Neural crest cell (in vitro differentiated cells): ENCODE measurements at places on chromosomes 16 and 17.

GRCh38 chr16:47143677-47144558 is at the start of gene NETO2:
TSS of gene NETO2 (minus strand) at chr16:47143945. CDS start at chr16:47143612, 333 bp downstream.
- DNase-seq: peak; percentile 58

- DNase-seq: no peak
Observed at GRCh38 chr16:3856367-3857141, 24.0 kb downstream of the CREBBP start.

GRCh38 chr17:44541884-44542581 is 15.3 kb upstream of the FZD2 start:
- no peak for DNase-seq

DNA sequence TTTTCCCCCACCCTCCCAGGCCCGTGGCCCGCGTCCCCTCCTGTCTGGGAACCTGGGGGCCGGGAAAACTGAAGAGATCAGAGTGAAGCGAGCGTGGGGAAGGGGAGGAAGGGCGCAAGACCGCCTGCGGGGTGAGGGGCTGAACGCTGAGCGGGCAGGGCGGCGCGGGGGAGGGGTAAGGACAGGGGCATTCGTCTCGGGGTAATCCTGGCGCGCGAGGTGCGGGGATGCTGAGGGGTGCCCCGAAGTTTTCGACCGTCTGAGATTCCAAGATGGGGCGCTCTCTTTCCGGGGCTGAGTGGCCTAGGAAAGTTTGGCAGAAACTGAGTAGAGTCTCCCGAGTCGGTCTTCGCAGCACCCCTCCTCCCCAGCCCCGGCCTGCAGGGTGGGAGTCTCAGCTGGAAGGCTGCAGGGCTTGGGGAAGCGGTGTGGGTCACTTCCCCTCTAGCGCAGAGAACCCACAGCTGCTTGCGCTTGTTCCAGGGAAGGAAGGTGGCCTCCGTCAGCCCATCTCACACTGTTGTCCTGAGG is 555 bp downstream of the TTYH2 start:
- no peak for DNase-seq

DNA sequence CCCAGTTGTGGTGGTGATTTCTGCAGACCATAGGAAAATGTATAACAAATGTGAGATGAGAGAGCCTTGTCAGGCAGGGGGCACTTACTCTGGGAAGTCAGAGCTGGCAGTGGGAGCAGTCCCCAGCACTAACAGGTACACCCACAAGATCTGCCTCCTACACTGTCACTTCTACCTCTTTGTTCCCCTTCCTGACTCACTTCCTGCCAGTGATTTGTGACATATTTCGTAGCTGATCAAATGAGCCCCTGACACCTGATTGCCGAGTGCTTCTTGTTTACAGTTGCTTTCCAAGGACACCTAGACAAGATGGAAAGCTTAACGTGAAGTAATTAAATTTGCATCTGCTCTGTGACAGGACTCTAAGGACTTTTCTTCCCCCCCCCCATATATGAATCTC is 40.5 kb downstream of the FTO start:
- no peak for DNase-seq

DNA sequence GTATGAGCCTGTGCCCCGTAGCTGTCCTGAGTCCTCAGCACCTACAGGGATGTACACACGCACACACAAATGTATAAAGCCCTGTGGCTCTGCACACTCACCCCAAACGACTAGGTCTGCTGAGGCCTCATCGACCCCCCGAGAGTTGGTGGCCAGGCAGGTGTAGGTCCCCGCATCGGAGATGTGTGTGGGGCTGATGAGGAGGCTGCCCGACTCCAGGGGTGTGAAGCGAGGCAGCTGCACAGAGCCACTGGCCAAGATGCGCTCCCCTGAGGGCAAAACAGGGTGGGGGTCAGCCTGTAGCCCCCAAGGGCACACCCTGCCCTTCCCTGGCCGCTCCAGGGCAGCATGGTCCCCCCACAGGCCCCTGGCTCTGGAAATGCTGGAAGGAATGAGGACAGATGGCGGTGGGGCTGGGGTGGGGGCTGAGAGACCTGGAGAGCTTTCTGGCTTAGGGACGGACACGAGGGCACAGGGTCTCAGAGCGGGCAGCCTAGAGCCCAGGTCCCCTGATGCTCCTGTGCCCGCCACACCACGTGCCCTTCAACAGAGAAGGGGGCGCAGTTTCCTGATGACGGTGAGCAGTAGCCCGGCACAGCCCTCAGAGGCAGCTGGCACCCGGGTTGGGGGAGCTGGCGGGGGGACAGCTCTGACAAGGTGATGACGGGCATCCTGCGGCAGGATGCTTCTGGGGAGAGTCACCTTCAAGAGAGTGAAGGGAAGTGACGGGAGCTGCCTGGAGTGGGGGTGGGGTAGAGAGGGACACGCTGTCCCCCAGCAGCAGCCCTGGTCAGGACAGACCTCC is 119.8 kb upstream of the CDC42EP4 start:
- no peak for DNase-seq

GRCh38 chr16:12460064-12460392 is 343.7 kb downstream of the CPPED1 start:
- no peak for DNase-seq

DNA sequence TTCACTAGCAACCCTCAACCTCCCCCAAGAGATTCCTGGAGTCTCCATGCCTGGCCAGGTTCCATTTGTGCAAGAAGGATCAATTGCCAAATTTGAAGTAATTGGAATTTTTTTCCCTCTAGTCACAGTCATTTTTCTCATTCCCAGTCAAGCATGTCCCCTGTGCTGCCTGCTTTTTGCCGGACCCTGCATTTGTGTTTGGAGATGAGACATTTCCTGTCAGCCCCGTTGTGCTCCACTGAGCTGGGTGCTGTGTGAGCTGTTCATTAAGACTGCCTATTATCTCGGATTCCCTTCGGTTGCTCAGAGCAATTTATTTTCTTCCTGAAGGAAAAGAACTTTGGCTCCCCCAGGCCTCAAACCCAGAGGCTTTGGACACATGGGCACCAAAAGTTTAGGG is 201.0 kb upstream of the NLRP1 start:
- no peak for DNase-seq

- DNase-seq: no peak
Observed at GRCh38 chr17:12927541-12928425, 90.0 kb downstream of the ELAC2 start.

DNA sequence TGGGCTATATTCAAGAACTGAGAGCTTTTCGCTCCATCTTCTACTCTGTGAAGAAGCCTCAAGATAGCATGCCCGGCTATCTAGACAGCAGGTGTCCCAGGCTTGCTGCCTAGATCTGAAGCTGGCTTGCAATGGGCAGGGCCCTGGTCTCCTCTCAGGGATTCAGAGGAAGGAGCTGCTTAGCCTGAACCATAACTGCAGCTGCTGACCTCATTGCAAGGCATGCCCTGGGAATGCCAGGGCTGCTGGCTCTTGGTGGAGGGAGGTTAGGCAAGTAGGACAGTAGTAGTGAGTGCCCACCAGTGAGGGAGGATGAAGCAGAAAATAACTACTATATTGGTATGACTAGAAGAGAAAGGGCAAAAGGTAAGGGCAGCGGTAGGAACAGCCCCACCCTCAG is 21.3 kb upstream of the SLC35B1 start:
- no peak for DNase-seq

DNA sequence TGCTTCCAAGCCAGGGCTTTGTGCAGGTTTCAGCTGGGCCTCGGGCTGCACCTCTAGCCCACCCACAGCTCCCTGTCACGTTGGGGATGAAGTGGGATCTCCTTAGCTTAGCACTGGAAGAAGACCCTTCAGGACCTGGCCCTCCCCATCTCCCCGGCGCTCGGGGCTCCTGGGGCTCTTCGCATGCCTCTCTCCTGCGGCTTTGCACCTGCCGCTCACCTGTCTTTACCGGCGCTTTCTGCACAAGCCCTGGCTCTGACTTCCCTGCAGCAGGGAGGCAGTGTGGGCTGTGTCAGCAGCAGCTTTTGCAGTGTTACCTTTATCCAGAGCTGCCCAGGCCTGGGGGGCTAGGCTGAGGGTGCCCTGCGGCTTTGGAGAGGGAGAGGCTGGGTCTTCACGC is 52.3 kb downstream of the NT5M start:
- no peak for DNase-seq

GRCh38 chr16:87044032-87044382 is 273.2 kb downstream of the C16orf95 start:
- DNase-seq: no peak

- no peak for DNase-seq
Observed at GRCh38 chr16:4231886-4232285, 10.0 kb downstream of the SRL start.

DNA sequence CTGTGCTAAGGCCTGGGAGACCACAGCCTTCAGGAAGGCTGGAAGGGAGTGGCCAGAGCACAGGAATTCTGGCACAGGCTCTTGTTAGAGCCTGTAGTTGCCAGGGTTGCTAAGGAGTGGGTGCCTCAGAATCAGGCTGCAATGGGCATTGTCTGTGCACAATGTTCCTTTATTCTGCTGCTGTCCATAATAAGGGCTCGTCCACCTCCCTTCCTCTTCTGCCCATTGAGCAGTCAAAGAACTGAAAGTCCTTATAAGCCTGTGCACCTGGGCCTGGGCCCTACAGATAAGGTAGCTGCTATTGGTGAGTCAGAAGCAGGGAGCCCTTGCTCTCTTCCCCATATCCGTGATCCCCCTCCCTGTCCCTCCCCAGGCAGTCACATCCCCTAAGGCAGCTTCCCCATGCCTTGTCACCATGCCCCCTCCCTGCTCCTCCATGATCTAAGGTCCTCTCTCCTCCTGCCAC is 5.4 kb upstream of the CNGB1 start:
- DNase-seq: no peak

DNA sequence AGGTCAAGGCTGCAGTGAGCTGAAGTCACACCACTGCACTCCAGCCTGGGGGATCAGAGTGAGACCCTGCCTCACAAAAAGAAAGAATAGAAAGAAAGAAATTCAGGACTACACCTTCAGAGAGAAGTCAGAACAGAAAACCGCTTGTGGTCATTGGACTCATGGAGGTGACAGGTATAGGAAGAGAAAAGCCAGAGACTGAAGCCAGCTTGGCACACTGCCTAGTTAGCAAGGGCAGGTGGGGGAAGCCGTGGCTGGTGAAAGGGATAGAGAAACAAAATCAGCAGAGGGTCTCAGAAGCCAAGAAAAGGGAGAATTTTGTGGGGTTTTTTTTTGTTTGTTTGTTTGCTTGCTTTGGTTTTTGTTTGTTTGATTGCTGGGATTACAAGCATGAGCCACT is 32.9 kb upstream of the SKAP1 start:
- no peak for DNase-seq

GRCh38 chr17:81682565-81683207 is 911 bp downstream of the ARL16 start:
- DNase-seq: no peak
